ENCODE measurements at places on chromosomes 6 and 20.

DNA sequence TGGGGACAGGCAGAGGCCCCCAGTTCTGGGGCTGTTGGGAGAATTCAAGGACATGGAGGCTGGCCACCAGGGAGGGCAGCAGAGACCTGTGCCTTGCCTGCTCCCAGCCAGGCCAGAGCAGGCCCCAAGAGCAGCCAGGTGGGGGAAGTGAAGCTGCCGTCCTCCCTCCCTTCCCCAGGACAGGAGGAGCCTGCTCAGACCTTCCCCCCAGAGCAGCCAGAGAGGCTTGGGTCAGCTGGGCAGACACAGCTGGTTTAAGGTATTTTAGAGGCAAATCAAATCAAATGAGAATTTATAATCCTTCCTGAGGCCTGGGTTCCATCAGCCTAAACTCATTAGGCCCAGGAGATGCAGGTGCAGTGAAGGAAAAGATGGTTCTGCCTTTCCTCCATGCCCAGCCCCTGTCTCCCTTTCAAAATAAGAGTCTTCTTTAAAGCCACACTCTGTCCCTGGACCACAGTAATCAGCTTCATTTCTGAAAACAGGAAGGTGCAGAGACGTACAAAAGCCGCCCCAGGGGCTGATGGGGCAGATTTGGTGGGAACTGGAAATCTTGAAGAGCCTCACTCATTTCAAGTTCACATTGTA, 21.7 kb downstream of the BMP7 start:
- DNase-seq = no peak

GRCh38 chr6:89950879-89951391, 56.7 kb downstream of the GJA10 start:
- no peak for DNase-seq

DNA sequence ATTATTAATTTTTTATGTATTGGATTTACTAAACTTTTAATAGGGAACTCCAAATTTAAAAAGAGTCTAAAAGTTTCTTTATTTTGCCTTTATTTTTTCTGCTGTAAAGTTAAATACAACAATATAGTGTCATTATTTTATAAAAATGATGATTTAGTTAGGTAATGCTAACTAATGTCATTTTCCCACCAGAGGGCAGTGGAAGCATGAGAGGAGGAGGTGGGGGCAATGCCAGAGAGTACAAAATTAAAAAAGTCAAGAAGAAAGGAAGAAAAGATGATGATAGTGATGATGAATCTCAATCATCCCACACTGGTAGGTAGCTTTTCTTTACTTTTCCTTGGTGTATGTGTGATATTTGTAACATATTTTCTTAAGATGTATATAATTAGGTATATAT, 20.2 kb upstream of the FHL5 start:
- DNase-seq = no peak

GRCh38 chr6:166999884-167000253, 672 bp downstream of the CEP43 start:
- DNase-seq = no peak

DNA sequence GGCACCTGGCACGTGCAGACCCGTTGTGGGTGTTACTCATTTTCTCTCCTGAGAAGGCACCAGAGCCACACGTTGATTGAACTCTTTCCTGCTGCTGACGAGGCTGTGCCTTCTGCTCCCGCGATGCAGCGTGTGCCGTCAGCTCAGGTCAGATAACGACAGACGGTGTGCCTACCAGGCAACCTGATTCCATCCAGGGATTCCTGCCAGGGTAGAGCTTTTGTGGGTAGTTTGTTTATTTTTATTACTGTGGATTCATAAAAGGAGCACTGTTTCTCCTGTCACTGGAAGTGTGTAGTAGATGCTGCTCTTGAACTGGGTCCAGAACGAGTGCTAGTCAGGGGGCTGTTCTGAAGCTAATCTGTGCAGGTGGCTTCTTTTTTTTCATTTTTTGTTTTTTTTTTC, 20.7 kb downstream of the PRPF6 start:
- DNase-seq = no peak

Measured in HTR-8/SVneo (cell line).